ENCODE measurements at places on chromosomes 11 and 22. TPM values are rescaled to one million over a fixed set of nuclear protein-coding genes. Genes with fewer than 3 reads are reported as not detected.

The SMARCB1 gene
- 84.6 TPM for total RNA-seq

GRCh38 chr11:73944901-73945300 lies 5.9 kb upstream of the DNAJB13 start:
- DNase-seq: no peak

DNA sequence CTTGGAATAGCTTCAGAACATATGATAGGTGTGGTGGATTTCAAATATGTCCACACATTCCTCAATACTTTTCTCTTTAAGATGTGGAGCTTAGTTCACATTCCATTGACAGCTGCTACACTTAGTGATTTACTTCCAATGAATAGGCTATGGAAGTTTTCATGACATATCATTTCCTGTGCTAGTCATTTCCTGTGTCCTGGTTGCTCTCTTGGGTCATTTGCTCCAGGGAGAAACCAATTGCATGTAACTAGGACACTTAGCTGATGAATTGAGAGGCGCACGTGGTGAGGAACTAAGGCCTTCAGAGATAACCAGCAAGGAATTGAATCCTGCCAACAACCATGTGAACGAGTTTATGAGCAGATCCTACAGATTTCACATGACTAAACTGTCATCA lies 120.9 kb downstream of the SLC17A6 start:
- no peak for DNase-seq

- DNase-seq: no peak
Observed at GRCh38 chr11:14125529-14125928, 163.0 kb downstream of the SPON1 start.

DNA sequence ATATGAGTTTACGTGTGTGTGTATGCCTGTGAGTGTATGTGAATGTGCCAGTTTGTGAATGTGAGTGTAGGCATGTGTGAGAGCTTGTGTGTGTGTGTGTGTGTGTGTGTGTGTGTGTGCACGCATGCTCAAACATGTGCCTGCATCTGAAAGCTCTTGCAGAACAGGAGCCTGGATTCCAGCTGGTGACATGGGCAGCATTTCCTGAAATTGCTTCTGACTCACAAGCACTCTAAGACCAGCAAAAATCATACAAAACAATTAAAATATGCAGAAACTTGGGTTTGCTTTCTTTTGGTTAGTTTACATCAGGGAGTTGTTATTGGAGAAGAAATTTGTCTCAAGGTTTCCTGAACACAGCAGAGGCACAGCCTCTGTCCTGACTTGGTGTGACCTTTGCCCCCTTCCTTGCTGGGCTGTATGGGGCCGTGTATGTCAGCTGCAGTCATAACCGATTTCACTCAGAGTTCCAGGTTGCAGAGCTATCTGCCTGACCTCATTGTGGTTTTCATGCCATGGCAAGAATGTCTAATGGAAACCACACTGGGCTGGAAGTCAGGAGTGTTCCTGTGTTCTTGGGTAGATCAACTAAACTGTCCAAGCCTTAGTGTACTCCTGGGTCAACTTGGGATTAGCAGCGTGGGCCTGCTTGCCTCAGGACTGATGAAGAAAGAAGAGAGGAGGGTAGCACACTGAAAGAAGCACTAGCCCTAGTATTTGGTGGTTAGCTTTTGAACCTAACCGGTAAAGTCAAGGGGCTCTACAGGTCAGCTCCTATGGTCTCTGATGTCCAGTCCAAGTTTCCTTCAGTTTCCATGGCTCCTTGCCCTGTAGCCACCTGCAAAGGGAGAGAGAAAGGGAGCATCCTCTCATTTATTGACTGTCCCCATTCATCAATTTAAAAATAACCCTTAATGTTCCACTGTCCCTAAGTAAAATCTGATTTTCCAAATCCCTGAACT lies 143.7 kb downstream of the SNX19 start:
- DNase-seq: no peak

- no peak for DNase-seq
Observed at GRCh38 chr11:134406264-134407185, 5.5 kb downstream of the B3GAT1 start.

- no peak for DNase-seq
Observed at GRCh38 chr22:38754751-38755154, 1.0 kb downstream of the SUN2 start.

The C11orf87 gene
- 0.42 TPM for total RNA-seq

The VPREB1 gene
- total RNA-seq: not detected

DNA sequence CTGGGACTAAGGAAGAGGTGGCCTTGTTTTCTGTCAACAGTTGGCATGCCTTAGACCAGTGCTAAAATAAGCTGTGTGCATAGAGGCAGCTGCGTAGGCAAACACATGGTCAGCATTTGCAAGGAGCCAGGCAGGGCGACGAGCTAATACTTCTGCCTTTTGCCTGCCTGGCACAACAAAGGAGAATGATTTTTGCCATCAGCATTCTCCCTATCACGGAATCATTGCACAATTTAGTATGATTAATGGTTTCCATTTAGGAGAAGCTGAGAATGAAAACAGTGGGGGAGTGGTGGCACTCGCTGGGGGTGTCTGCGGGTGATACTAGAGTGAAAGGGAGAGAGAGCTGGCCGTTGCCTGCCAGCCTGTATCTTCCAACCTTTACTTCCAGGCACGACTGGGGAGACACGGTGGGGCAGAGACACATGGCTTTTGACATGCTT lies 336.0 kb downstream of the CADM1 start:
- DNase-seq: no peak

DNA sequence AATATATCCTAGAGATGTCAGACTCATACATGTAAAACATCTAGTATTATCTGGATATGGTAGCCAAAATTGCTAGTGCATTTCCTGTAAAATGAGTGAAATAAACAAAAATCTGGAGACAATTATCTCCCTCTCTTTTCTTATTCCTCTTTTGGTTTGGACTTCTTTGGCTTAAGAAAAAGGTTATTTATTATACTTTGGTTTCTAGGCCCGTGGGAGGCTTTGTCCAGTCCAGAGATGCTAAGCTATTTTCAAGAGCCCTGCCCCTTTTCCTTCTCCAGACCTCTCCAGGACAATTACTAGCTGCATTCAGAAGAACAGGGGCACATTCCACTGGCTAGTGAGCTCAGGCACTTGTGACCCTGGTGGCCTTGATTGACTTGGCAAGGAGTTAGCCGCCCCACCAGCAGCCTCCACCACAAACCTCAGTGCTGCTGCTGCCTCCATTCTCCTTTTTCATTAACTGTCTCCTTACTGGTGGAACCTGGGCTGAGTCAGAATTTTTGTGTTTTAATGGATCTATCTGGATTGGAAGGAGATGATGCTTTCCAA lies 747.3 kb upstream of the TENM4 start:
- DNase-seq: no peak

DNA sequence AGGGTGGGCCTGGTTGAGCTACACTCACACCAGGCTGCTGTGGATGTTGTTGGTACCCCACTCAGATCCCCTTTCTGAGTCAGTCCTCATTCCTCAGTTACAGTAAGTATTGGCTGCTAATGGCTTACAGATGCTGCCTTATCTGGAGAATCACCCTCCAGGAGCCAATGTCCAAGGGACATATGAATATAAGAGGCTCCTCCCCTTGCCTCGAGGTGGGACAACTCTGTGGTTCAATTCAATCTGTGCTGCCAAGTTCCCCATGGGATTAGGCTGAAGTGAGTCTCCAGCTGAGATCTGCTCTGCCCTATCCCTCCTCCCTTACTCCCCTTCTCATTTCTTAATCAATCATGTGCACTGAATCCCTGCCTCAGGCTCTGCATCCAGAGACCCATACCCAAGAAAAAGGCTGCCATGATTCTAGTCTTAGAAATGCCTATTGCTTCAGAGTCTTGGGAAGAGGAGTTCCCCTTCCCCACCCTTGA lies 168.8 kb upstream of the SYT13 start:
- DNase-seq: no peak

DNA sequence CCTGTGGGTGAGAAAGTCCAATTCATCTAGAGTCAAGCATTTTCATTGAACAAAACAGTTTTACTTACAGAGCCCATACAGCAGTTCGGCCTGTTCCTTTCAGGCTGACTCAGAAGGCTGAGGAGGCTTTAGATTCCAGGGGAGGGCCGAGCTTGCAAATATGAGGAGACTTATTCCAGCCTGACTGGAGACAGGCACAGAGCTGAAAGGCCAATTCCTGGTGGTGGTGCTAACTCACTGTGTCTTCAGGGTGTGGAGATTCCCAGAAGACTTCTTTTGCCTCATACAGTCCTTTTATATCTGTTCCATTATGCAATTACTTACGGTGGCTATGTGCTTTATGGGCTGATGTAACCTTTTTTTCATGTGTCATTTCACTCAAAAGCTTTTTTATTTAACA lies at the start of gene OR51E2:
OR51E2 (minus strand) TSS at position 269 of the 400 bp plus-strand sequence. CDS start 15,142 bp downstream, outside the sequence.
- DNase-seq: no peak

The OR8D4 gene
- total RNA-seq: not detected

The FIBIN gene
- 7.3 TPM for total RNA-seq

DNA sequence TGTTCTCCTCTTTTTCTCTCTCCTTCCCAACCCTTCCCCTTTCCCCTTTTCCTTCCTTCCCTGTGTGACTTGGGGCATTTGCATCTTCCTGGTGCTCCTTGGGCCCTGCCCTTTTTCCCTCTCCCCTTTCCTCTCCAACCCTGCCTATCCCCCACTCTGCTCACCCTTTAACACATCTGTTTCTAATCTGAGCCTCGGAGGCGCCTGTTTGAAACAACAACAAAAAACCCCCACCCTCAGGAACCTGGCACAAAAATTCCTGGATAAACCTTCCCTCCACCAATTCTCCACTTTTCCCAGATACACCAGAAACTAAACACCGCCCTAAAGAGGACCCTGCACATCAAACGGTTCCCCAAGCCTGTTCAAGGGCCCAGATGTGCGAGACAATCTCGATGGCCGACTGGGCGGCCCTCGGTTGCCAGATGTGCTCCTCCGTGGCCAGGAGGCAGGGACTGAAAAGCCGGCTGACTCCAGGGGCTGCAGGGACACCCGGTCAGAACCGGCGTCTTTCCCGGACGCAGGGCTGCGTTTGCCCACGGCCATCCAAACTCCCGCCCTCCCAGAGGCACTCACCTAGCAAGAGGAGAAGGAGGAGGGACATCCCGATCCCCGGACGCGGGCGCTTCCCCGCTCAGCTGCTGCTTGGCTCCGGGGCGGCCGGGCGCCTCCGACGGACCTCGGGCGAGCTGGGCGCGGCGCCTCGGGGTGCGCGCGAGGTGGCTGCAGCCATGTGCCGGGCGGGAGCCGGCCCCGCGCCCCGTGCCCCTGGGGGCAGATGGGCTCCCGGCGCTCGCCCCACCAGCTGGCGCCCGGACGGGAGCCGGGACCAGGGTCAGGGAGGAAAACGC lies 486 bp downstream of the CLMP start:
- no peak for DNase-seq

All from spleen (tissue), 13 donors.